RWPE2 (cell line): ENCODE measurements at places on chromosomes 7 and 10.

DNA sequence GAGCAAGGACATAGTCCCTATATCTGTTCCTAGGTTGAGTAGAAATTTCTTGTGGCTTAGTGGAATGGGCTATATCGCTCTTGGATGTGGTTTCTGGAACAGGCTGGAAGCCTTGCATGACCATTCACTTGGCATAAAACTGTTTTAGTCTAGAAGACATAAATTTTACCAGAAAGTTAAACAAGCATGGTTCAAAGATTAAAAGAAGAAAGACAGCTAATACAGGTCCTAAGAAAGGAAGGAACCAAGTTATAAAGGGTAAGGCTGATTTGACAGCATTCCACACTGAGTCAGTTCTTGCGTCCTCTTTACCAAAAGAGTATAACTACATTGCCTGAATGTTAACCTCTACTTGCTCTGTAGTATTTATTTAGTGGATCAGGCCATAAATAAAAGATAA lies 724.2 kb downstream of the SORCS1 start:
- peaks cover 70% of the 10 kb centered on the region for H3K4me1 ChIP-seq
- DNase-seq, result no peak
- peak overlapping the region; percentile 100 for H3K27ac ChIP-seq
- no peaks in the 10 kb centered on the region for H3K36me3 ChIP-seq
- H3K4me3 ChIP-seq, result no peak overlapping the region
- H3K27me3 ChIP-seq, result no peaks in the 10 kb centered on the region

GRCh38 chr7:46569133-46569465 lies 648.0 kb upstream of the IGFBP3 start:
- no peaks in the 10 kb centered on the region for H3K36me3 ChIP-seq
- H3K27ac ChIP-seq, result no peak overlapping the region
- DNase-seq, result no peak
- no peaks in the 10 kb centered on the region for H3K27me3 ChIP-seq
- peaks cover 21% of the 10 kb centered on the region for H3K4me1 ChIP-seq

GRCh38 chr10:7383442-7383841 lies 27.4 kb downstream of the SFMBT2 start:
- DNase-seq, result no peak
- H3K27ac ChIP-seq, result no peak overlapping the region
- H3K27me3 ChIP-seq, result no peaks in the 10 kb centered on the region
- no peaks in the 10 kb centered on the region for H3K4me1 ChIP-seq
- H3K36me3 ChIP-seq, result no peaks in the 10 kb centered on the region

- H3K36me3 ChIP-seq, result no peaks in the 10 kb centered on the region
- H3K27ac ChIP-seq, result no peak overlapping the region
- no peaks in the 10 kb centered on the region for H3K4me1 ChIP-seq
- DNase-seq, result no peak
These were observed 54.3 kb downstream of the KCNH2 start for GRCh38 chr7:150923802-150924201.

DNA sequence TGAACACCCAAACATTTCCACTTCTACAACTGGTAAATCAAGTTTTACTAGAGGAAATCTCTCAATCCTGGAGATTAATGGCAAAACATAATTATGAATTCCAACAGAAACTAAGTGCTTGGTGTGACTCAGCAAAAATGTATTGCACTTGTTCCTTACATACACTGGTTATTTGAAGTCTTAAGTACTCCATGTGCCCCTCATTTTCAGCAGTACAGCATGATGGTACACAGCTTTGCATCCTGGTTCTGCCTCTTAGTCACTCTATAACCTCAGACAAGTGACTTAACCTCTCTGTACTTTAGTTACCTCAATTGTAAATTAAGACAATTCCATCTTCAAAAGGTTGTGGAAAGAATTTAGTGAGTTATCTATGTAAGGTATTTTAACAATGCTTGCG lies 12.9 kb downstream of the SLC16A12 start:
- no peaks in the 10 kb centered on the region for H3K4me1 ChIP-seq
- H3K4me3 ChIP-seq, result no peak overlapping the region
- H3K27me3 ChIP-seq, result no peaks in the 10 kb centered on the region
- H3K36me3 ChIP-seq, result no peaks in the 10 kb centered on the region
- no peak overlapping the region for H3K27ac ChIP-seq
- no peak for DNase-seq

DNA sequence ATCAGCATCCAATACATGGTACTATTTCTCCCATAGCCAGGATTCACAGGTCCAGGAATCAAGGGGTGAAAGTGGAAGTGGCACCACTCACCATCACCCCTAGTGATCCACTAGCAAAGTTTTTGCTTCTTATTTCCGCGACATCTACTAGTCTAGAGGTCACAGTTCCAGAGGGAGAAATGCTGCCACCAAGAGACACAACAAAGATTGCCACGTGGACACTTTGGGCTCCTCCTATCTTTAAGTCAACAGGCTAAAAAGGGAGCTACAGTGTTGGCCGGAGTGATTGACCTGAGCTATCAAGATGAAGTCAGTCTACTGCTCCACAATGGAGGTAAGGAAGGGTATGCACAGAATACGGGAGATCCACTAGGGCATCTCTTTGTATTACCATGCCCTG lies 178.2 kb downstream of the AKR1D1 start:
- H3K4me3 ChIP-seq, result no peak overlapping the region
- no peaks in the 10 kb centered on the region for H3K27me3 ChIP-seq
- no peak for DNase-seq
- H3K36me3 ChIP-seq, result no peaks in the 10 kb centered on the region
- no peak overlapping the region for H3K27ac ChIP-seq

DNA sequence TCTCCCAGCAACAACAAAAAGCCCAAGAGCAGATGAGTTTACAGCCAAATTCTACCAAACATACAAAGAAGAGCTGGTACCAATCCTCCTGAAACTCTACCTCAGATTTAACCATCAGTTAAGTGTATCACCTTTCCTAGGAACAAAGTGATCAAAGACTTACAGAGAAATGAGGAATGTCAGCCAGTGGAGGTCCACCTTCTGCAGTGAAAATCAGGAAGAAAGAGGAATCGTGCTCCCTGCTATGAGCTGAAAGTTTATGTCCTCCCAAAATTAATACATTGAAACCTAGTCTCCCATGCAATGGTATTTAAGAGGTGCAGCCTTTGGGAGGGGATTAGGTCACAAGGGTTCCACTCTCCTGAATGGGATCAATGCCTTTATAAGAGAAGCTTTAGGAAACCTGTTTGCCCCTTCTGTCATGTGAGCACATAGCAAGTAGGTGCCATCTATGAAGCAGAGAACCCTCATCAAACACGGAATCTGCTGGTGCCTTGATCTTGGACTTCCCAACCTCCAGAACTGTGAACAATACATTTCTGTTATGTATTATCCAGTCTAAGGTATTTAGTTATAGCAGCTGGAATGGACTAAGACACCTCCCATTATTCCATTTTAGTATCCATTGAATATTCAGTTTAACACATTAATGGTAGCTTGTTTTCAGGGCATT lies 139.0 kb upstream of the FZD8 start:
- H3K4me1 ChIP-seq, result peaks cover 12% of the 10 kb centered on the region
- H3K27ac ChIP-seq, result peak overlapping the region; percentile 93
- H3K36me3 ChIP-seq, result no peaks in the 10 kb centered on the region
- H3K4me3 ChIP-seq, result no peak overlapping the region

DNA sequence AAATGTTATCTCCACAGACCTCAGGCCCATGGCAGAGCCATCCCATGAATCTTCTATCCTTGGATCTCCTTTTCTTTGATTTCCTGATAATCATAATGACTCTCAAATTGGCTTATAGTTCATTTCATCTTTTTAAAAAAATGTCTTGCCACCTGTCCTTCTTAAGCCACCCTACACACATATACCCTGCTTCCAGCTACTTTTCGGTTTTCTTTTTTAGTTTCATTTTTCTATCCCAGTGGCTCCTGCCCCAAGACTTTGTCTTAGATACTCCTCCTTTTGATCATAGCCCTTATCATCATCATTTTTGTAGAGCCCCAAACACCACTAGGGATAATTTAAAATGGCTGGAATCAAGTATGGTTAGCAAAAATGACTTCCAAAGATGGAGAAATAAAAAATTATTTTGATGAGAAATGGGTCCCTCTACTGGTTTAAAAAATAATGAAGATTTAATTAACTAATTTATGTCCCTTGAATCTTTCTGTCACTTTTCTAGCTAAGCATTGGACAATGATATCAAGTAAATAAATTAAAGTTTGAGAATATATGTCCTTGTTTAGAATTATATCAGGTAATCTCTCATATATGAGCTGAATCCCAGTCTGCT lies 277.3 kb upstream of the SEMA3D start:
- DNase-seq, result no peak
- no peak overlapping the region for H3K4me3 ChIP-seq
- no peaks in the 10 kb centered on the region for H3K4me1 ChIP-seq
- no peaks in the 10 kb centered on the region for H3K36me3 ChIP-seq
- no peak overlapping the region for H3K27ac ChIP-seq

DNA sequence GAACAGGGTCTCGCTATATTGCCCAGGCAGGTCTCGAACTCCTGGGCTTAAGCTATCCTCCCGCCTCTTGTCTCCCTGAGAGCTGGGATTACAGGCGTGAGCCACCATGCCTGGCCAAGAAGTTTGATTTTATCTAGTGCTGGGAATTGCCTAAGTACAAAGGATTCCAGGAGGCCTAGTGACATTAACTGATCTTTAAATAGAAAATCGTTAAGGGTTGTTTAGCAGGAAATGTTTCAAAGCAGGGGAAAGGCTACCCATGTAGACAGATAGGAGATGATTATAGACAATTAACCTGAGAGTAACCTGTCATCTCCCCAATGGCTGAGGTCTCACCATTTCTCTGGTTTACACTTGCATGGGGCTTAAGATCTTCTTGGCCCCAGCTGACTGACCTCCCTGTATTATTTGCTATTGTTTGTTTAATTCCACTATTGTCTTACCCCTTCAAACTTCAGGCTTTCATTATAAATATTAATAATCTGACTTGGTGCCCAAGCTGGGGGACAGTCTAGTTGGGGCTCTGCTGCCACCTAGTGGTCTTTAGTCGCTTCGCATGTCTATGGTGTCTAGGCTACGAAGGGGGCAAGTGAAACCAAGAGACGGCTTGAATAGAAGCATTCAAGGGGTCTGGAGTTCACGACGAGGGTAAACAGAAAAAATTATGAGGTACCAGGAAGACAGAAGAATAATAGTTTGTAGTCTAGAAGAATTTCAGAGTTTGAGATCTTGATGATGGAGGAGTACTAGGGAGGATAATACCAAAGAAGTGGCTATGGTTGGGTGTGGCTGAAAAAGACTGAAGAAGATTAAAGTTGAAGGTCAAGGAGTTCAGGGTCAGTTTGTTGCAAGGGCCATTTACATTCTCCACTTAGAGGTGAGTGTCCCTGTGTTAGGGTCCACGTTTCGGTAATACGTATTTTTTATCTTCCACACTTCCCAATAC lies 40.4 kb upstream of the BPGM start:
- H3K27me3 ChIP-seq, result no peaks in the 10 kb centered on the region
- H3K4me1 ChIP-seq, result no peaks in the 10 kb centered on the region
- H3K4me3 ChIP-seq, result no peak overlapping the region
- DNase-seq, result no peak

- H3K36me3 ChIP-seq, result peaks cover 65% of the 10 kb centered on the region
- no peak overlapping the region for H3K4me3 ChIP-seq
- no peak for DNase-seq
- H3K4me1 ChIP-seq, result peaks cover 10% of the 10 kb centered on the region
- H3K27me3 ChIP-seq, result no peaks in the 10 kb centered on the region
These were observed 47.6 kb upstream of the PPIF start for GRCh38 chr10:79299397-79300241.

DNA sequence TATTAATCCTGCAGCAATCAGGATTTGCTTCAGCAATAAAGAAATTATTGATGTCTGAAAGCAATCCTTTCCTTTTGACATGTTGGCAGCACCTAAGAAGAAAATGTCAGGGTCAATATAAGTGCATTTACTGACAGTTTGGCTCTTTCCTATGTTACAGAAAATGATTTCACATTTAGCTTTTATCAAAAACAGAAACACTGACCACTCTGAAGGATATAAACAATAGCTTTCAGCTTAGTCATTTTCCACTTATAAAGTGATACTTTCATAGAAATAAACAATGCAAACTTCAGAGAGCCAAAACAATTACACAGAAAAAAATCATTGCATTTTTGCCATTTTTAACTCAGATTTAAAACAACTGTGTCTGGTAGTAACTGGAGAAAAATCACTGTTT lies 325.6 kb upstream of the KAT6B start:
- DNase-seq, result no peak
- peak overlapping the region; percentile 76 for H3K27ac ChIP-seq
- peaks cover 7% of the 10 kb centered on the region; the same call in 1 of the 2 replicates for H3K36me3 ChIP-seq
- no peaks in the 10 kb centered on the region for H3K27me3 ChIP-seq
- H3K4me3 ChIP-seq, result no peak overlapping the region

DNA sequence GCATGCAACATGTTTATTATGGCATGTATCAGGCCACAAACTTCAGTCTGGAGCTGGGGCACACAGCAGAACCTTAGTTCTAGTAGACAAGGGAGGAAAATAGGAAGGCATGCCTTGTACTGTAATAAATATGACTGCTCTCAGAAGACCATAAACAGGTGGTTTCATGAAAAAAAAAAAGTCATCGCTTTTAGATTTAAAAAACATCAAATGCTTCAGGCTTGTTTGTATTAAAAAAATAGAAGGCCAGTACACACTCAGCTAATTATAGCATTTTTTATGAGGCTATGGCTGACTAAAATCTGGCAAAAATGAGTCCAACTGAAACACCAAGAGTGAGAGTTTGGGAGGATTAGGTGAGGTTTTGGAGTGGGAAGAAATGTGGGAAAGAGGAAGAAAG lies 204.1 kb downstream of the JAZF1 start:
- H3K27me3 ChIP-seq, result no peaks in the 10 kb centered on the region
- no peak overlapping the region for H3K4me3 ChIP-seq
- no peaks in the 10 kb centered on the region for H3K4me1 ChIP-seq
- DNase-seq, result no peak
- no peaks in the 10 kb centered on the region for H3K36me3 ChIP-seq

DNA sequence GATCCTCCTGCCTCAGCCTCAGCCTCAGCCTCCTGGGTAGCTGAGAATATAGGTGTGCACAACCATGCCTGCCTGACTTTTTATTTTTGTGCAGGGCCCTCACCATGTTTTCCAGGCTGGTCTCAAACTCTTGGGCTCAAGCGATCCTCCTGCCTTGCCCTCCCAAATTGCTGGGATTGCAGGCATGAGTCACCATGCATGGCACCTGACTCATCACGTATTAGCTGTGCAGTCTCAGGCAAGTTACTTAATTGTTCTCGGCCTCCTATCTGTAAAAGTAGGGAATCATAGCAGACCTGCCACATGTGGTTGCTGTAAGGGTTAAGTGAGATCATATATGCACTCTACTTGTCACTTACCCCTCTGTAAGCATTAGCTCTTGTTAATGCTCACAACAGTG lies 117.2 kb downstream of the ANLN start:
- H3K36me3 ChIP-seq, result no peaks in the 10 kb centered on the region
- H3K4me3 ChIP-seq, result no peak overlapping the region
- no peak overlapping the region for H3K27ac ChIP-seq
- H3K4me1 ChIP-seq, result no peaks in the 10 kb centered on the region
- no peaks in the 10 kb centered on the region for H3K27me3 ChIP-seq
- DNase-seq, result no peak

DNA sequence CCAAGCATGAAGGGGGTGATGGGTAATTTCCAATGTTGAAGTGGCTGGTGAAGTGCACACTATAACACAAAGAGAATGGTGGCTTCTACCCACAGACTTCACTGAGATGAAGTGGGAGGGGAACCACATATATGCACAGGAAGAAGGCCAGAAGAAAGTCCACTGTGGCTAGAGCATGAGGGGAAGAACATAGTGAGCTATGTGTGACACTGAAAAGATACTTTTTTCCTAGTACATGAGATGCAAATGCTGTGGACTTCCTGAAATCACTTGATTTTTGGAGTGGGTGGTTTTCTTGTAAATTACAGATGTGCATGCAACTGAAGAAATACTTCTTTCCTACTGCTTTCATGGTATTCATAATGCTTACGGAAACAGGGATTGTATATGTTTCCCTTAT lies 115.6 kb upstream of the PHYHIPL start:
- H3K4me1 ChIP-seq, result no peaks in the 10 kb centered on the region
- no peaks in the 10 kb centered on the region for H3K36me3 ChIP-seq
- H3K27ac ChIP-seq, result no peak overlapping the region
- no peak for DNase-seq
- no peak overlapping the region for H3K4me3 ChIP-seq
